ENCODE measurements at places on chromosomes 11 and 22.

GRCh38 chr11:111447931-111448330 is 64.3 kb downstream of the BTG4 start:
- no peak for DNase-seq

GRCh38 chr11:76783896-76784813 is 999 bp downstream of the TSKU start:
- DNase-seq, result no peak

DNA sequence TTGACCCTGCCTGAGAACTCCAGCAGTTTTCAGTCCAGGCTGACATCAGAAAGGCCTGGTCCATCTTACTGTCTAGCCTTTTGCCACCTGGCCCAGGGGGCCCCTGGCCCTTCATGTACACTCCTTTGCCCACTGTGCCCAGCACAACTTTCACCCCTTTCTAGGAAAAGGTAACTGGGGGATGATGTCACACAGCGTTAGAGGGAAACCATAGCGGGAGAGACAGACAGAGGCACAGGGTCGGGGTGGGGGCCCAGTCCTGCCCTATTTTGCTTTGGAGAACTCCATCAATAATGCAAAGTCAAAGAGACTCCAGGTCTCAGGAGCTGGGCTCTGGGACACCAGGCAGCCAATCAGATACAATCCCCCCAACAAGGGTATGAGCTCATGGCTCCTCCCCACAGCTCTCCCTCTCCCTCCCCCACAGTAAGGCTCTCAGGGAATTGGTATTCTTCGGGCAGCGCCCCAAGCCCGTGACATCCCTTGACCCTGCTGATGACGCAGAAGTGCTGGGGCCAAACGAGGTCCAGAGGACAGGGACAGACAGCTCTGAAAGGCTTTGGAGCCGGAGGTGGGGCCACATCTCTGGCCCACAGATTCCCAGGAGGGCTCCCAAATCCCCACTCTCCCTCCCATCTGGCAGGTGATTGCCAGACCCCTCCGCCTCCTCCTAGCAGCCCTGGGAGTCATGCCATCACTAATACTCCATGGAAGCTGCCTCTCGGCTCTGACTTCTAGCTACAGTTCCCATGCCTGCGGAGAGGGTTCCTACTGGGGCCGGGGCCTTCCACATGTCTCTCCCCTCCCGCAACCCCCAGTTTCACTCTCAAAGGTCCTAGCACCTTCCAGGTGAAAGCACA is 5.9 kb downstream of the USP2 start:
- no peak for DNase-seq

GRCh38 chr11:82906236-82906635 is 4.7 kb downstream of the DDIAS start:
- no peak for DNase-seq

- no peak for DNase-seq
These were observed 46.6 kb downstream of the TCP11L1 start for GRCh38 chr11:33086017-33086416.

DNA sequence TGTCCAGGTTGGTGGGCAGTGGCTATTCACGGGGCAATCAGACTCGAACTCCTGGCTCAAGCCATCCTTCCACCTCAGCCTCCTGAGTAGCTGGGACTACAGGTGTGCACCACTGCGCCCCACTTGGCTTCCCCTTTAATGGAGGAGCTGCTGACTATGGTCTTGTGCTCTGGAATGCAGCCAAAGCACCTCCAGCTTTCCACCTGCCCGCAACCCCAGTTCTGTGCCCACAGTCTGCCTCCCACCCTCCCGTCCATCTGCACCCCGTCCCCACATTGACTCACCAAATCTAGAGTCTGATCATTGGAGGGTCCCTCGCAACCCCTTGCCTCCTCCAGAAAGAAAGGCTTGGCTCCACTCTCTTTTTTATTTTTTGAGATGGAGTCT is 41.0 kb downstream of the KCNJ4 start:
- no peak for DNase-seq

- DNase-seq, result peak; percentile 64
These were observed 382 bp downstream of the IMMP1L start for GRCh38 chr11:31509051-31509428.

DNA sequence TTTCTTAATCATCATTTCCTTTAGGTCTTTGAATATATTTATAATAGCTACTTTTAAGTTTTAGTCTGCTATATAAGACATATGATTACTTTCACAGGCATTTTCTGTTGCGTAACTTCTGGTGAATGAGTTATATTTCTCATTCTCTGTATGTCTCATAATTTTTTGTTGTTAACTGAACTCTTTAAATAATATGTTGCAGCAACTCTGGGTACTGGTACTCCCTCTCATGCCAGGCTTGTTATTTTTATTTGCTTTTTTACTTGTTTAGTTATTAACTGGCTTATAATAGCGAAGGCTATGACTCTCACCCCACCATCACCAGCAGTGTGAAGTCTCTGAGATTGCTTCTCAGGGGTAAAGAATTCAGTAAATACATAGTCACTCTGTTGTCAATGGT is 524.2 kb upstream of the CHORDC1 start:
- DNase-seq, result no peak

DNA sequence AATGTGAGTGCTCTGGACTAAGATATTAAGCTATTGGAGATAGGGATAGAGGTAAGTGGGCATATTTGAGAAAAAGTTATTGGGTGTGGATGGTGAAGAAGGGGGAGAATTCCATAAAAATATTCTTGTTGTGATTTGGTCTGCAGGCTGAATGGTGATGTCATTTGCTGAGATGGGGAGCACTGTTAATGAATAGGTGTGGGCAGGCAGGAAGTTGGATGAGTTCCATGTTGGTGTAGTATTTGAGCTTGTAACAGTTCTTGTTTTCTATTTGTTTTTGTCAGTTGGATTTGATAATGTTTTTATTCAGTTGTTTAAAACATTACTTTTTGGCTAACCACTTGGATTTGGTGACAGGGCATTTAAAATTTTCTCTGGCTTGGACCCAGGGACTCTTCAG is 168.8 kb downstream of the C11orf87 start:
- no peak for DNase-seq

DNA sequence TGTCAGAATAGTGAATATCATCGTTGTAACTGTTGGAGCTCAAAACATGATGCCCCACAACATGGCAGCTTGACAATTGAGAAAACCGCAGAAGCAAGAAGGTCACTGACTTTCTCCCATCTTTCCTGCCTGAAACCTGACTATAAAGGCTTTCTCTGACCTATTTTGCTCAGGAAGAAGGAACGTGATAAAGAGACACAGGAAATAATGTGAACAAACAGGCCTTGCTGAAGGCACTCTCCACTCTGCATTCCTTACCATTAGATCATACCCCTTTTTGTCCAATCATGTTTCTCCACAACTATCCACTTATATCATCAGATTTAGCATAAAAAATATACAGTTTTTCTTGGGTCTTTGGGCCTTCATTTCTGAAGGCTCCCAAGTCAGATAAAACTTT is 916.8 kb downstream of the METTL15 start:
- DNase-seq, result no peak

DNA sequence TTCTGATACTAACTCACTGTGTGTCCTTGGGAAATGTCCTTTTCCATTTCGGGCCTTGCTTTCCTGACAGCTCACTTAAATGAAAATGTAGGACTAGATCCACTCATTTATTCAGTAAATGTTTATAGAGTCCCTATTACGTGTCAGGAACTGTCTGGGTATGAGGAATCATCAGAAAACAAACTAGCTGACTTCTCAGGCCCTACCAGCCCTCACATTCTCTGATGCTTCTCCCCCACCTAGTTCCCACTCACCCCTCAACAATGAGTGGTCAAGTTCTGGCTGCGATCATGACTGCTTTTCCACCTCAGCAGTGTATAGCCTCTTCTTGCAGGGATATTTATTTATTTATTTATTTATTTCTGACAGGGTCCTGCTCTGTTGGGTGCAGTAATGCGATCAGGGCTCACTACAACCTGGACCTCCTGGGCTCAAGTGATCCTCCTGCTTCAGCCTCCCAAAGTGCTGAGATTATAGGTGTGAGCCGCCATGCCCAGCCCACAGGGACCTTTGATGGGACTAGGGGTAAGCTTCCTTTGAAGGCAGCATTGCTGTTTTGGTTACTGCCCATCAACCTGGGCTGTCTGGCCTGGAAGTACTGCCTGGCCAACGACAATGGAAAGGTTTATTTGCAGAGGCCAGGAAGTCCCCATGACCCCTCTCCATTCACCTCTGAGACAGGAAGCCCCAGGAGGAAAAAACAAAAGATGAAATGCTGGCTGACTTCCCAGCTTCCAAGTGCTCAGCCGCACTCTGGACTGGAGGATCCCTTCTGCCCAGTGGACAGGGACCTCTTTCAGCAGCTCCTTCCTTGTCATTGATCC is 33.1 kb upstream of the POLD3 start:
- no peak for DNase-seq

DNA sequence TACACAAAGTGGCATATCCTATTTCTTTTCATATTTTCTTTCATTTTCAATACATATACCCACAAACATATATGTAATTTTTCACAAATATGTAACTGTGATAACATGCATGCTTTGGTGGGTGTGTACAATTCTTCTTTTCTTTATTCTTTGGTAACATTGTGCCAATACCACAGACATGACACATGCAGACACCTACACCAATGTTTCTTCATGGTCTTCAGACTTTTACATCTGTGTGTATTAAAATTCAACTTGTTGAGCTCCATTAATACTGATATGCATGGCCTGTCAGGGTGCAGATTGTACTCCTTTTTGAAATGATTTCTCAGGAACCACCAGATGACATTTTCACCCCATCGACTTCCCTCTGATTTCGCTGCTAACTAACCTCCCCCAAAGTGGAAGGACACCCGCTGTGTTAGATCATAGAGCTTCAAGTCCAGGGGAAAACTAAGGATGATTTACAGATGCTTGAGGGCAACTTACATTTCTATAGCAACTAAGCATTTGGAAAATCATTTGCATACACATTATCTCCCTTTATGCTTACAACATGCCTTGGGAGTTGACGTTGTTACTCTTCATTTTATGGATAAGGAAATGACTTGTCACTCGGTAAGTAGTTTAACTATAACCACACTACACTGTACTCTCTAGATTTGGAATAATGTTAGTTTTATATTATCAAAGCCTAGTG is 10.5 kb upstream of the PANX3 start:
- DNase-seq, result no peak

DNA sequence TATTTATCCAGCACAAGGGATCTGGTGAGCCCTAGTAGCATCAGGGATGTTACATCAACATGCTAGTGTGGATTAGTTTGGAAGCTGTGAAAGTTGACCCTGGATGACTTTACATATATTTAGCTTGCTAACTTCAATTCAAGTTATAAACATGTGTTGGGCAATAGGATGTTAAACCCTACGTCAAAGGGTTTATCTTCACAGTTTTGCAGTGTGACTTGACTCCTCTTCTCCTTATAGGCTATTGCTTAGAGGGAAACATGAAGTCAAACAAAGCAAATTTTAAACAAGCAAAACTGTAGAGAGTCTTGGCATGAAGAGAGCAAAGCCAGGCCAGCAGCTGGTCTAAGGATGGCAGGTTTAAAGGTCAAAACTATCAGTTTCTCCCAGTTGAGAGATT is 11.3 kb upstream of the CTSC start:
- no peak for DNase-seq

GRCh38 chr11:35165423-35166368 is 26.7 kb downstream of the CD44 start:
- DNase-seq, result no peak

DNA sequence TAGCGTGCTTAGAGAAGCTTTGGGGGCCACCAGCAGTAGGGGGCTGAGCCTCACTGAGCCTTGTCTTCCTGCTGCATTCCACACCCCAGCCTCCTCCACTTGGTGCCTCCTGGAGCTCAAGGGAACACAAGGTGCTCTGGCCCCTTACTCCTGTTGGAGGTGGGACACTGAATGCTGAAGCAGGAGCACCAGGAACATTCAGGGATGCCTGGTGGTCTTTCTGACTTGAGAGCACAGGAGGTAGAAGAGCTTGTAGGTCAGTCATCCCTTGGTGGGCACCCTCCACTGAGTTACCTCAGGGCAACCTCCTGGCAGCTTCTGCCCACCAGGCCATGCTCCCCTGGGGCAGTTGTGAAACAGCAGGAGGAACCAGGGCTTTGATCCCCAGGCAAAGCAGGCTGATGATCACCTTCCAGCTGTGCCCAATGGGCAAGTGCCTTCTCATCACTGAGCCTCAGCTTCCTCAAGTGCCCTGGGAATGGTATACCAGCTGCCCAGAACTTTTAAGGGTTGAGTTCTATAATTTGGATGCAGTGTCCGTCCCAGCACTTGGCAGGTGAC is 50.1 kb downstream of the CABIN1 start:
- no peak for DNase-seq

DNA sequence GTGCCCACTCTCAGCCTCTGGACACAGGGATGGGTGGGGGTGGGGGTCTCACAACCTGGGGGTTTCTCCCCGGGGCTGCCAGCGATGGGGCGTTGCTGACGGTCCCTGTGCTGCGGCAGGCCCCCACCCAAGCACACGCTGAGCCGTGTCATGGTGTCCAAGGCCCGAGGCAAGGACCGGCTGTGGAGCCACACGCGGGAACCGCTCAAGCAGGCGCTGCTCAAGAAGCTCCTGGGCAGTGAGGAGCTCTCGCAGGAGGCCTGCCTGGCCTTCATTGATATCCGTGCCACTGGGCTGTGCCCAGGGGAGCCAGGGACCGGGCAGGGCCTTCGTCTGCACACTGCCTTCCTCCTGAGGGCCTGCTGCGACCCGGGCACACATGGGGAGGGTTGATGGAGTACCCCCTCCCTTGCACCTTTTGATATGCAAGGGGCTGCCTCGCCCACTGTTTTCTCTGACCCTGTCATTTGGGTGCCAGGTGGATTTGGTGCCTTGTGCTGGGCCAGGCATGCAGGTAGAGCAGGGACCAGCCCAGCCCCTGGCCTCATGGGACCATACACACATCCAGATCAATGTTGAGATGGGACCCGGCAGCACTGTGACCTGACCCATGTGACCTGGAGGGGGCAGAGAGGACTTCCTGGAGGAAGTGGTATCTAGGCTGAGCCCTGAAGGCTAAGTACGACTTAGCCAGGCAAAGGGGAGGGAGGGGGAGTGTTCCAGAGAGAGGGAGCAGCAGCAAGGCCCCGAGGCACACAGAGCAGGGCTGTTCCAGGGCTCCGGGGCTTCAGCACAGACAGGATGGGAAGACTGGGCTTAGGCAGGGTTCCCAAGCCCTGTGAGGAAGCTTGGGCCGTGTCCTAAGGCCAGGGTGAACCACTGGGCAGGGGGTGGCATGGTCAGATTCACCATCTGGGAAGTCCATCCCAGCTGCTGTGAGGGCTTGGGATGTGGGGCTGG is 75.2 kb downstream of the MYO7A start:
- DNase-seq, result no peak

- no peak for DNase-seq
These were observed 258.5 kb downstream of the FAM76B start for GRCh38 chr11:95531116-95531515.

DNA sequence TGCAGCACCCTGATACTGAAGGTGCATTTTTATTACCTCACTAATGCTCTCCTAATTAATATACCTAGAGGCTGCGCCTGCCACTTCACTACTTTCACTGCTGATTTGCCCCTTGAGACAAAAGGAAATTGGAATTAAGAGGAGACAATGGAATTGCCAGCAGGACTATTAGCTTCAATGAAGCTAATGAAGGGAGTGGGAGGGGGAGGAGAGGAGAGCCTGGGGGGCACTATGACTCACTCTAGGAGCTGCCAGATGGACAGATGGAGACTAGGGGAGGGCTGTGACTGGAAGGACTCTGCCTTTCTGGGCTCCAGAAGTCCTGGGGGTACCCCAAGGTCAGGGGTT is 102.8 kb upstream of the DRD2 start:
- DNase-seq, result no peak

- DNase-seq, result no peak
These were observed 274.4 kb downstream of the BLID start for GRCh38 chr11:121841487-121842191.

Data from SHP77 treated with DMSO at 0.1 percent for 48 hours (cell line).